ENCODE measurements at places on chromosomes 7 and 10.

DNA sequence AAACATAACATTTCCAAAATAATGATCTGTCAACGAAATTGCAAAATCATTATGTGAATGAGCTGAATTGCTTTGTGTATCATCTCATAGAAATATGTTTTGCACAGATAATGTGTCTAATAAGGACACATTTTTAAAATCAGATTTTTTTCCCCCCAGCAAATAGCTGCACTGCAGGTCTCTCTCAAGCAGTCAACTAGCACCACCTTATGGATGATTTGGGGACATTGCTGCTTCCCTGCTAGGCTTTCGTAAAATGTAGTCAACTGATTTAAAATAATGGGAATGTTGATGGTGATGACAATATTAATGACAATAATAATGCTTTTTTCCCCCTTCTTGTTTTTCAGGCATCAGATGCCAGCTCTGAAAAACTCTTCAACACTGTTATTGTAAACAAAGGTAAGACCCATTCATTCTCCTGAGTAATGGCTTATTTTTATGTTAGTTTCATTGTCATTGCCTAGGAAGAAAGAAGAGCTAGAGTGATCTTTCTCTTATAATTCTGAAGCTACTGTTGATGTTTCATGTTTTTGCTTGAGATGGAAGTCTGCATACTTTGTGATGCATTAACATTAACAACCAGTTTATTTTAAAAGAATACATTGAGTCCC lies 433.6 kb upstream of the GALNT17 start:
- peak; percentile 61 for DNase-seq

DNA sequence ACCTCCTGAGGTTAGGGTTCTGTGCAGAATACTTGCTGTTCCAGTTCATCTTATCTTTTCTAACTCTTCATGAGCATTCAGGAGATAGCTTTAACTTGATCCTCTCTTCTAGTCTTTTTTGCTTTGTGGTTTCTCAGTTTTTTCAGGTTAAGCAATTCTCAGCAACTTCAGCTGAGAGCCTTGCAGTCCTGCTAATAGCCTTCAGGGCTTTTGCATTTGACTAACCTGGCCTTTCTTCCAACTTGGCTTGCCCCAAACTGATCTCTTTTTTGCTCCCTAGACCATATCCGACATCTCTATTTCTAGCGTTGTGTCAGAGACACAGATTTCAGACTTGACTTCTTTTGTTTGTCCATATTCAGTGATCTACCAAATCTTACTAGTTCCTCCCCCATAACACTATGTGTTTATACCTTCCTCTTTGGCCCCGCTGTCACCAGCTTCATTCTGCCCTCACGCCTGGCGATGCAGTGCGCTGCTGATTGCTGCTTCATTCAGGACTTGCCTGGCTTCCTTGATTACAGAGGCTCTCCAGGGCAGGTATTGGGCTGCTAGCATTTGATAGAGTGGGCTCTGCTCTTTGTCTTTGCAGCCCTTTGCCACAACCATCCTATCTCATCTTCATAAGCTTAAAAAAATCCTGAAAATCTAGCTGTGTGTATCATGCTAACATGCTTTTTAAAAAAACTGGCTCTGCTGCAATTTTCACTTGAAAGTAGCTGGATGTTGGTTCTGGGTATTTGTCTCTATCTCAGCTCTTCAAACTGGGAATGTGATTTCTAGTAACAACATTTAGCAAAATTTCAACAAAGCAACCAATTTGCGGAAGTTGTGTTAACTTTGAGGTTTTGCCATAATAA lies 9.6 kb downstream of the CUL1 start:
- DNase-seq: no peak

- DNase-seq: no peak
Measured at GRCh38 chr7:139886206-139886605, 57.1 kb downstream of the TBXAS1 start.

DNA sequence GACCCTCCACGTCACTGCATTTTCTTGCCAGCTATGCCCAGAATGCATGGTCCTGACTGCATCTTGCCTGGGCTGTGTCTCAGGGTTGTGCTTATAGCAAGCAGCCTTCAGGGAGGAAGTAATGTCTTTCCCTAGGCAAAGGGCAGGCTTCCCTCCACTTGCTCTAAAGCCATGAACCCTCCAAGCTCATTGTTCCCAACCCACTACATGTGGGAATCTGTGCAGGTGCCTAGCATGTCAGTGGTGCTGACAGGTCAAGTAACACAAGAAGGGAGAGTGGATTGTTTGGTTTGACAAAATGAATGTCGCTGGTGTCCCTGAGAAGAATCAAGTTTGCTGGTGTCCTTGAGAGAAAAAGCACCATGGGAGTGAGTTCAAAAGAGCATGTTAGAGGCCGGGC lies 53.9 kb upstream of the UCN3 start:
- DNase-seq: no peak

DNA sequence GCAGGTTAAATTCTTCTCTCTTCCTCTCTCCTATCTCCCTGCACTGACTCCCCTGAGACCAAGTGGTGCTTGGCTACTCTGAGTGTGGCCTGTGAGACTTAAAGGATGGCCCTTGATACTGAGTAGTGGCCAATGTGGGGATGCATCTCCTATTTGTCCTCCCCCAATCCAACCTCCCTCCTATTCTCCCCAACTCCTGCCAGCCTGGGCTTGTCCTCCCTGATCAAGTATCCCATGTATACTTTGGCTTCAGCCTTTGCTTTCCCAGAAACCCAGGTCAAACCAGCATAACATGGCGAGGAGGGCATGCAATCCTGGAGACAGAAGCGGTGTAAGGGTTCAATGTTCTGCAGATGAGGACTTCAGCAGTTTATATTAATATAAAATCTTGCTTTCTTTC lies 77.9 kb upstream of the GRB10 start:
- DNase-seq: no peak

DNA sequence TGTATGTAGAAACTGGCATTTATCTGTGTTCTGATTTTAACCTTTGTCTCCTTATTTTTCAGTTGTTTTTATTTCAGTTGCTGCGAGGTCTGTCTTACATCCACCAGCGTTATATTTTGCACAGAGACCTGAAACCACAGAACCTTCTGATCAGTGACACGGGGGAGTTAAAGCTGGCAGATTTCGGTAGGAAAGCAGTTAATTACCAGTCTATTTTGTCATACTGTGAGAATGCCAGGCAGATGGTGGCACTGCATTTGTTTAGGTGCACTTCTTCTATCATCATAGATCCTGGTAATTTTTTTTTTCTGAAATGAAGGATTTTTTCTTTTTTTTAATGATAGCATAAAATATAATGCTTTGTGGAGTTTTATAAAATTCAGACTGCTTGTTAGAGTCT lies 321.4 kb downstream of the CDK14 start:
- no peak for DNase-seq

- no peak for DNase-seq
Measured at GRCh38 chr7:55083206-55083605, 64.4 kb downstream of the EGFR start.

DNA sequence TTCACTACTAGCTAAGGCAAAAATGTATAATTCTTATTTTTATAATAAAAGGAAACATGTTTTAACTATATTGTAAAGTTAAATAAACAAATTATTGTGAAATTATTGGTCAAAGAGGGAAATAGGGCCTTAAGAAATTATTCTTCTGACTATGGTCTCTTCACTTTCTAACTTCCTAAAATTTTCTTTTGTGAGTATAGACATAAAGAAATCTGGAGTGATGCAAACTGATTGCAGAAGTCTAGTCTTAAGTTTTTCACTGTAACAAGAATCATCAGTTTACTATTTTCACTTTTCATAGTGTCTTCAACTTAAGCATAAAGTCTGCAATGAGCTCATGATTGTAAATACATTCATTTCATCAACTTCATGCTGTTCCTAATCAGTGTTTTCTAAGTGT lies 525.4 kb downstream of the TFEC start:
- no peak for DNase-seq

GRCh38 chr7:139838876-139839275 lies 9.8 kb downstream of the TBXAS1 start:
- no peak for DNase-seq

DNA sequence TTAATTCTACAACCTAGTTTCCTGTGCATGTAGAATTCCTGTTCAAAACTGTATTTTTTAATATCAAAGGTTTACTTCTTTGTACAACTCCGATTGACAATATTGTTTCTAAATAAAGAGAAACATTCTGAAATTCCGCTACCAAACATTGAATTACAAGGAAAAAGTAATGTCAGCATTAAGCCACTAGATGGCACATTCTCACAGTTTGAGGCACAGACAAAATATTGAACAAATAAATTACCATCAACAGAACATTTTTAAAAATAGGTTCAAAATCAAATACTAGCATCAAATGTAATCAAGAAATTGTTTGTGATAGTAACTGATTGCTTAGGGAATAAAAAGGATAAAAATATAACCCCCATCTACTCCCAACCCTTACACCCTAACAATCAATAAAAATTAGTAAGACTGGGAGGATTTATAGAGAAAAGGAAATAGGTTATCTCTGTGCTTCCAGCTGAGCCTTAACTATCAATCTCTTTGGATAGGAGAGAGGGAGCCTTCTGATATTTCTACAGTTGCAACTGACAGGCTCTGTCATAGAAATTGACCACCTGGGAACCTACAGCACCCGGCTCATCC lies 86.6 kb upstream of the C7orf33 start:
- DNase-seq: peak; percentile 56

DNA sequence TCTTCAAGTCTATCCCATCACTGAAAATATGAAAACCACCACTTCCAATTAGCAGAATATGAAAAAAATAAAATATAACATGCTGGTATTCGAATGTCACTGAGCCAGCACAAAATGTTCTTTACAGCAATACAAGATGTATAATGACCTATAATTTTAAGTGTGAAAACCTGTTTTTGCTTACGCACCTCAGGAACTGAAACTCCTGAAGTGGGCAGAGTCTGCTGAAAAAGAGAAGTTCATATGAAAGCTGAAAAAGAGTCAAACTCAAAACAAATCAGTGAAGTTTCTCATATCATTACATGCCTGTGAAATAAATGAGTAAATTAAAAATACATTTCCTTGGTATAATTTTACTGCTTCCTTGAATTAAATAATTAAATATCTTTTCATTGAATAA lies 272.5 kb downstream of the DGKB start:
- no peak for DNase-seq

DNA sequence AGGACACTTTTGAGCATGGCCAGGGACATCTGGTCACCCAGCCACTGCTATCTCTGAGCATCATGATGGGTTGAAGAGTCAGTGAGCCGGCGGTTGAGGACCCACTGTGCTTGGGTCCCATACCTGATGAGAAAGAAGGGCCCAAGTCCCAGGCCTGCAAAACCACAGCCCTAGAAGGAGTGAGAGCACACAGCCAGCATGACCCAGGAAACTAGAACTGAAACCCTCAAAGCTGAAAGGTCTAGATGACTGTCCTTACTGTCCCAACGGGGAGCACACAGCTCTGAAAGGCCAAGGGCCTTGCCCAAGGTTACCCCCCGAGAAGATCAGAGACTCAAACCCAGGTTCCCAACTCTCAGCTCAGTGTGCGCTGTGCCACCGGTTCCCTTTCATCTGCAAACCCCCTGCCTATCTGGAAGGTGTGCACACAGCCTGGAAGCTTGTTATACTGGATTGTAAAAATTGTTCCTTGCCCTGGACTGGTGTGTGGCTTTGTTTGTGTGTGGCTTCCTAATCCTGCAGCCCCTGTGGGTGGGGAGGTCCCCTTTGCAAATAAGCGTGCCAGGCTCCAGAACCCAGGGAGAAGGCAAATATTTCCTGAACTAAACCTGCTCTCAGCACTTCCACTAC lies 22.6 kb upstream of the PSAP start:
- DNase-seq: no peak

DNA sequence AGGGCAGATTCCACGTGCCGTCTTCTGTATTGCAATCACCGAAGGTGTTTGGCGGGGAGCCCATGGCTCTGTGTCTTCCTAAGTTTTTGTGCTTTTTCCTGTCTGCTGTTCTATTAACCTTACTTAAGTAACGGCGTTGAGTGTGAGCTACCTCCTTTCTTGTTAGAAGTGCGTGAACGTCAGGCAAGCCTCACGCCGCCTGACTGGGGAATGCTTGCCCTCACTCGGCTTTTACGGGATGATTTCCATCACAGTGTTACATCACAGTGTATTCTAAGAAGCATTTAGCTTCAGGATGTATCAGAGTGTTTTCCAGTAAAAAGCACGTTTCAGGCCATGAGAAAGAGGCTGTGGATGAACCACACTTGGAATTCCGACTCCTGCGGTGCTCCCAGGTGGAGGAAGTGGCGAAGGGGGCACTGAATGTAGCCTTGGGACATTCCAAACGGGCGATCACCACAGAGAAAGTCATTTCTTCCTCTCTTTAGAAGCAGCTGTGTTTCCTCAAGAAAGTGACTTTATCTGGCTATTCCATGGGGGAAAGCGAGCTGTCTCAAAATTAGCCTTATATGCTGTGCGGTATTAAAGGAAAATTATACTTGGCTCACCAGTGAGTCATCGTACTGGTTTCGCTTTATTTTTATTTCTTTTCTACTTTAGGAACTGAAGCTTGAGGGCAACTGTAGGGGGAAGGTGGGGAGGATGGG lies 290.7 kb downstream of the KLF6 start:
- DNase-seq: no peak

GRCh38 chr10:84097787-84098353 lies 41.4 kb upstream of the GHITM start:
- no peak for DNase-seq

- DNase-seq: no peak
Measured at GRCh38 chr10:131870831-131871672, 29.8 kb upstream of the PPP2R2D start.

GRCh38 chr10:21161647-21162046 lies 264.5 kb upstream of the NEBL start:
- no peak for DNase-seq

DNA sequence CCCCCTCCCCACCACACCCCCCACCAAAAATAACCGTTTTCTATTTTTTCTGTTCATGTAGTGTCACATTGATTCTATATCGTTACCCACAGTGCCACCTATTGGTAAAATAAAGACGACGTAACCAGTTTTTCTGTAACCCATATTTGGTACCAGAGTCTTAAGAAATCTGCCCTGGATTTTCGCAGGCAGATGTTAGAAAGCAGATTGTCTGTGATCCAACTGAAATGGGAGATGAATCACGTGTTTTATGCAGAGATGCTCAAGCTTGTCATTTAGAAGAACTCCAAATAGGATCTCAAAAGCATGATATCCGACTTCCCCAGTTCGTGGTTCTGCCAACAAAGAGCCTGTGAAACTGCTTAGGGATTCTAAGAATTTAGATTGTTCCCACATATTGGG lies 261.1 kb upstream of the CSTF2T start:
- DNase-seq: no peak

- no peak for DNase-seq
Measured at GRCh38 chr7:124101173-124101768, 68.4 kb upstream of the TMEM229A start.
